ENCODE measurements at places on chromosomes 6 and 20.
A peak's percentile ranks its signal among the peaks of the same experiment; 100 is the strongest.

DNA sequence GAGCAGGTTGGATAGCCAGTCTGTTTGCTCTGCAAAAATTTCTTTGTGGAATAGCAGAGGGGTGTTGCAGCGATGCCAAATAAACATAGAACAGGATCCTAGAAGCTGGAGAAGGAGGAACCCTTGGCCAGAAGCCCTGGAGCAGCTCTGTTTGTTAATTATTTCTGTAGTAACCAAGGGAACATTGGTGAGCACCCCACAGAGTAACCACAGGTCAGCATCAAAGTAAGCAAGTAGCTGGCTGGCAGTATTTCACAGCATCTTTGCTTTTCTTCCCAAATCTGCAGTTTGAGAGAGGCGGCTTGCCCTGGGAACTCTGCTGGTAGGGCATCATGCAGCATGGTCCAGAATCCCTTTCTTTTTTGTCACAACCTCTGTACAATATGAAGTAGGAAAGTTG lies 12.7 kb upstream of the APMAP start:
- no peak for DNase-seq

DNA sequence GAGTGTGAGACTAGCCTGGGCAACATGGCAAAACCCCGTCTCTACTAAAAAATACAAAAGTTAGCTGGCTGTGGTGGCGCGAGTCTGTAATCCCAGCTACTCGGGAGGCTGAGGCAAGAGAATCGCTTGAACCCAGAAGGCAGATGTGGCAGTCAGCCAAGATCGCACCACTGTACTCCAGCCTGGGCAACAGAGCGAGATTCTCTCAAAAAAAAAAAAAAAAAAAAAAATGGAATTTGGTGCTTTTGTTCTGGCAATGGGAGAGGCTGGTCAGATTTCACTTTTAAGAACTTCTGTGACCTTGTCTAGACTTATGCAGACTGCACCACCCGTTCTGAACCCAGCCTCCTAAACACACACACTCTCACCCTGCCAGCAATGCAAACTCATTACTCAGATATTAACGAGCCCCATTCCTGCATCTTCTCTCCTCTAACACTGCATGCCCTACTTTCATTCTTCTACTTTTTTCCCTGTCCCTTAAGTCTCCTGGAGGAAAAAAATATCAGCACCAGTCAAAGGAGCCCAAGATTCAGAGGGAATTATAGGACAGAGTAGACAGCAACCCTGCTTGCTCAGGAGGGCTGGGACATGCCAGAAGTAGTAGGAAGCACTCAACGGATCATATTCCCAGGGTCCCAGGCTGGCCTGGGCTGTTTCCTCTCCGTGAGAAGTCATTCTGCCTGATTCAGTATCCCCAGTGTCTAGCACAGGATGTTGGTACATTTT lies 4.4 kb downstream of the MOCS1 start:
- DNase-seq: no peak

DNA sequence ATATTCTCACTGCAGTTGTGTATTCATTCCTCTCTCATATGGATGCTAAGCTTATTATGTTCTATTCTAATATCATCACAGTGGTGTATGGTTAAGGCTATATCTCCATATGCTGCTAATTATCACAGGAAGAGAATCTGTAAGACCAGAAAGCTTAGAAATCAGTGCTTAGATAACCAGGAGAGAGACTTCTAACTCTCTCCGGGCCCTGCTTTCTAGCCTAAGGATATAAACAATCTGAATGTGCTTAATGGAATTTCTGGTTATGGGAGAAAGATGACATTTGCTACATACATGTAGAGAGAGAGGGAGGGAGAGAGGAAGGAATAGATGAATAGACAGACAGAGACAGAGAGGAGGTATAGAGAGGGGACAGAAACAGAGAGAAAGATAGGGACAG lies 1231.3 kb downstream of the EPHA7 start:
- DNase-seq: no peak

DNA sequence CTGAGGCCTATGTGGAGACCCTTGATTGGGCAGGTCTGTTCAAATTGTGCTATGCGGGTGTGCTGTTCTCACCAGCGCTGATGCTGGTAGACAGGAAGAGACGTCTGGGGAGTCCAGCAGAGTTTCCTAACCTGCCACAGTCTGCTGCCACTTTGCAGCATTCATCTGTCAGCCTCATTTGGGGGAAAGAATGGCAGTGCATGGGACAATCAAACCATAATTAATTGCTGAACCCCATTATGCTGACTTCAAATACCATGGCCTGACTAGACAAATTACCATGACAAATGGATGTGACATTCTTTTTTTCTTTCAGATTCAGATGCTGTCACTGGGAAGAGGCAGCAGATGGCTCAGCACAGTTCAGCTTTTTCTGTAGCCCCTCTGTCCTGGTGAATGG lies 171.4 kb upstream of the SYNDIG1 start:
- no peak for DNase-seq

DNA sequence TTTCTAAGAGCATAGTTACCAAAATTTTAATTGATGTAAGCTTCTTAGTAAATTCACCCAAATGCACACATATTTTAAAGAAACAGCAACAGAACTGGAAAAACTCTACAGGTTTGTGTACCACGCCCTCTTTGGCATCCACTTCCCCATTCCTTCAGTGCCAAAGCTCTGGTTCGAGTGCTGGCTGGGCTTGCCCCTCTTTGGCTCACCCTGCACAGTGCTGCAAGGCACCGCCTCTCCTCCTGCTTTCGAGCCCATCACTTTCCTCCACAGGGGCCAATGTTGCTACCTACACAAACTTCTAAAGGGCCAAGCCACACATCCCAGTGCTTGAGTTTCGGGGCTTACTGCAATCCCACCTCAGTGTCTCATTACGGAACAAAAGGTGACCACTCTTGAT lies 9.6 kb downstream of the LRP11 start:
- no peak for DNase-seq

DNA sequence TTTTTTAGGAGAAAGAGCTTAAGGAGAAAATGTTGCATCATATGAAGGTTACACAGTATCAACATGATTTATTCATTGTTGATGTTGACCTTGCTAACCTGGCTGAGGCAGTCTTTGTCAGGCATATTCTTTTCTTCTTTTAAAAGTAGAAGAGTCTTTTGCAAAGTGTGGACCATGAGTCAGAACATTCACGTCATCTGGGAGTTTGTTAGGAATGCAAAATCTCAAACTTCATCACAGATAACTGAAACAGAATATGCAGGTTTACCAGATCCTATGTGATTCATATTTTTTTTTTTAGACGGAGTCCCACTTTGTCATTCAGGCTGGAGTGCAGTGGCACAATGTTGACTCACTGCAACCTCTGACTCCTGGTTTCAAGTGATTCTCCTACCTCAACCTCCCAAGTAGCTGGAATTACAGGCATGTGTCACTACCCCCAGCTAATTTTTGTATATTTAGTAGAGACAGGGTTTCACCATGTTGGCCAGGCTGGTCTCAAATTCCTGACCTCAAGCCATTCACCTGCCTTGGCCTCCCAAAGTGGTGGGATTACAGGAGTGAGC lies 530.4 kb upstream of the BTBD3 start:
- DNase-seq: no peak

DNA sequence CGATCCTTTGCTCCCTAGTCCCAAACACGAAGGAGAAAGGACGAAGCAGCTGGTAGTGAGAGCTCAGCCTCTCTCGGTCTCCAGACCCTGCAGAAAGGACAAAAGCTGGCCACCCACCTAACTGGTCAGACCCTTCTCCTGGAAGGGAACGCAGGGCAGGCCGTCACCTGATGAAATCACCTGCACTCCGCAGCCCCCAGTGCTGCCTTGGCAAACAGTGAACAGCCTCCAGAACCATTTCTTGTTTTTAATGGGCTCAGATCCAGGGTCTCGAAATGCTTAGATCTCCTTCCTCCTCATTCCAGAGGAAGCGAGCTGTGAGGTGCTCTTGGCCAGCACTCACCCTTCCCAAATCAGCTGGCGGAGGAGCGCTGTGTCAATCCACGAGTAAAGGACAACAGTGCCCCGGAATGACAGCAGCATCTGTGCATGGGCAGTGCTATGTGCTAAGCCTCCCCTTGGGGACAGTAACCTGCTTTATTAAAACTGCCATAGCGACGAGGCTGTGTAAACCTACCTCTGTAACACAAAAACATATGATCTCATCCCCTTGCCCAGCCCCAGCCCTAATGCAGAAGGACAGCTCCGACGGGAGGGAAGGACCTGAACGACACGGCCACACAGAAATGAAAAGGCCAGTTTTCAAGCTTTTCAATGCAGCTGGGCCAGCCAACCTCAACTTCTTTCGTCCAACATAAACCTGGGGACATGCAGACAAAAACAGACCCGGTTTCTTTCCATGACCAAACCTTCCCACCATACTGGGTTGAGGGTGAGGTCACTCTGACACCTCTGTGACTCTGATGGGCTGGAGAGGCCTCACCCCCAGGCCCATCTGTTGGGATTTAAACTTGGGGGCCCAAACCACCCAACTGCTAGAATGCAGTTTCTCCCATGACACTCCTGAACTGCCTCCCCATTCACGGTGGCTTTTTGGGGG lies 43.3 kb downstream of the SULF2 start:
- DNase-seq: no peak

DNA sequence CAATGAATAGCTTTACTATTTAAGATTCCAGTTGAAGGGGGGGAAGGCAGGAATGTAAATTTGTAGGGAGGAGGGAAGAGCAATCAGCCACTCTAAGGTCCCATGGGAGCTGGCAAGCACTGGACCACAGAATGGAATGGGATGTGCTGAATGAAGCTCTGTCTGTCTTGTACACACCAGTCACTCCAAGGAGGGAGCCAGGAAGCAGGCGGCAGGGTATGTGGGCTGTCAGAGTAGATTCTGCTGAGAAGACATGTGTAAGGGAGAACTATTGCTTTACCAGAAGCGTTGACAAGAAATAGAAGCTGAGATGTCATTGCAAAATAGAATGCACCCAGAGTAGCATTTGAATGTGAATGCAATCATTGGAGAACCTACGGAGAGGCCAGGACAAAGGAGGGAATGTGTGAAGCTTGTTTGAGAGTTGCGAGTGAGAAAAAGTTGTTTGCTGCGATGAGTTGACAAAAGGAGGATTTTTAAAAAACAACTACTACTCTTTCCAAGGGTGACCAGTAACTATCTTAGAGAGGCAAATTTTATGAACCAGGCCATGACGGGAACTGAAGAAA lies 25.2 kb upstream of the PDE7B start:
- no peak for DNase-seq

DNA sequence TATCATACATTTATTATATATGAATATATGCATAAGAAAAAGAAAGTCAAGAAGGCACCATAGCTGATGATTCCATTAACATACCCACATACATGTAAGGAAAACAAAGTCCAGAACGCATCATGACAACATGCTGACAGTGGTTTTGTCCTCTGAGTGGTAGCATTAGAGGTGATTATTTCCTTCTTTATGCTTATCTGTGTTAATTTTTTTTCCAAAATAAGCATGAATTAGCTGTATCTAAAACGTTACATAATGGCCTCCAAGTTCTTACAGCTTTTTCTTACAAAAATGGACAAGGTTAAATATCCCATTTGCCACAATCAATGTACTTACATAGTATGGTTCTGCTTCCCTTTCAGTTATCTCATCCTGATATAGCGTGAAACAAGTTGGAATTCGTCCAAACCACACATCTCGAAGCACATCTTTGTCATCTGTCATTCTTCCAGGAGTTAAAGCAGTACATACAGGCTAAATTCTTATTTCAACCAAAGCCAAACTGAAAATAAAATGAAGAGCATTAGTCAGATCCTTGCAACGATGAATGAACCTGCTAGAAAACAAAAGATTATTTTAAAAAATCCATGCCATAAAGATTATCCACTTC lies 9.7 kb downstream of the ATG5 start:
- DNase-seq: peak; percentile 59

GRCh38 chr6:145427232-145427631 lies 308.1 kb downstream of the EPM2A start:
- no peak for DNase-seq

DNA sequence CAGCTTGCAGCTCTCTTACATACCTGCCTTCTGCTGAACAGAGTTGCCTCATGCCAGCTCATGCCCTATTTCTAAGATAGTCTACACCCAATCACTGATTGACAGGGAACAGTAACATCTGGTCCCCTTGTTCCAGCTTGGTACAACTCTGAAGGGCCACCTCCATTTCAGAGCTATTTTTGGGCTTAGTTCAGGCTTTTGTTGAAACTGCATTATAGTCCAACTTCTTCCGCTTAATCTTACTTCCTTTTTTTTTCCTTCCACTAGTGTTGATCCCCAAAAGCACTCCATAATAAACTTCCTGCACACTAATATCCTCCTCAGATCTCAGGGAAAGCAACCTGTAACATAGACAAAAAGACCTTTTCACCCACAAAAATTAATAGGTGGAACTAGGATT lies 65.7 kb upstream of the TNFRSF21 start:
- DNase-seq: peak; percentile 67

DNA sequence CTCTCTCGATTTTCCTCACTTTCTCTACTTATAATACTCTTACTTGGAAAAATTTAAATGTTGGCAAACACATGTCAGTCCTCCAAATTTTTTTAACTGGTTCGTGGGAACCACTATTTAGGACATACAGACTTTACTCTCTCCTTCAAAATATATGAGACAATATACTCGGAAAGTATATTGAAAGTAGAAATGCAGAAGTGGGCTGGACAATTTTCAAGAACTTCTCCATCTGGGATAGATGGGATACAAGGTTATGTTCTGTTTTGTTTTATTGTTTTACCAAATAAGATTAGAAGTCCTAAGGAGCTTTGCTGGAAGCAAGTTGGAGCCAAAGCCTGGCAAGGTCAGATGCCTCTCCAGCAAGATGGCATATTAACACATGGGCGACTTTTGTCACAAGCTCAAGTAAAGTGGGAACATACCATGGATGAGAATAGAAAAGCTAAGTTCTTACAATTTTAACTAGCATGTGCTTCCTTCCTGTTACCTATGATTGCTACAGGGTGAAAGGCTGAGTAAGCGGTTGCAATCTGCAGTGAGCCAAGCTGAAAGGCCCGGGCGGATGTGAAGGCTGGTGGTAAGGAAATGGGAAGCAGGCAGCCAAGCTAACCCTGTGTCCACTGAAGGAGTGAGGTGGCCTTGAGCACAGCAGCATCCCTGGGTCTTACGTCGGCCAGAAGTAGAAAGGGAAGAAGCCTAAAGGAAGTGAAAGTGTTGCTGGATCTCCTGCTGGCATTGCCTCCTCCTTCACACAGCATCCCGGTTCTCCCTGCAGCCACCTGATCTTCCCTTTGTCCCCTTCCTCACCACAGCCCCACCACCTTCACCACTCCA lies 7.1 kb downstream of the MAP3K5 start:
- DNase-seq: peak; percentile 93

- DNase-seq: no peak
These were observed 235.5 kb downstream of the SYNDIG1 start for GRCh38 chr20:24704899-24705298.

DNA sequence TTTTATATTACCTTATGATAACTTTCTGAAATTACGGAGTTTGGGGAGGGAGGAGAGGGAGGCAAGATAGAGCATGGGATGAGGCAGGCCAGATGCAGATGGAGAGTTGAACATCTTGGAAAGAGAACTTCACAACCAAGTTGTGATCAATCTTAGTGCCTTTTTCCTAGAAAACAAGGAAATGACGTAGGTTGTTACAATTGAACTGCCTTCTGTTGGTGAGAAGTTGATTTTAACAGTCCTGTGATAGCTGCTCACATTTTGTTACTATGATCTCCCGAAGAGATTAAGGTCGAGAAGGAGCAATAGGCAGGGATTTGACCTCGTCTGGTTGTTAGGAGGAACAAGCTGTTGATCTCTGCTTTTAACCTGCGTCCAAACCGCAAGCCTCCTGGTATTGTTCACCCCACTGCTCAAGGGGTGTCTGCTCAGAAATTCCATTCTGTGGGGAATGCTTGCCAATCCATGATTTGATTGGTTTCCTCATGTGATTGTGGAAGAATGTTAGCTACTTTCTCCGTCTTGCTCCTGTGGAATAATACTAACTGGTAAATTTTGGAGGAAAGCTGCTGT lies 35.1 kb downstream of the TIAM2 start:
- no peak for DNase-seq
